ENCODE measurements at places on chromosomes 2 and 18.

DNA sequence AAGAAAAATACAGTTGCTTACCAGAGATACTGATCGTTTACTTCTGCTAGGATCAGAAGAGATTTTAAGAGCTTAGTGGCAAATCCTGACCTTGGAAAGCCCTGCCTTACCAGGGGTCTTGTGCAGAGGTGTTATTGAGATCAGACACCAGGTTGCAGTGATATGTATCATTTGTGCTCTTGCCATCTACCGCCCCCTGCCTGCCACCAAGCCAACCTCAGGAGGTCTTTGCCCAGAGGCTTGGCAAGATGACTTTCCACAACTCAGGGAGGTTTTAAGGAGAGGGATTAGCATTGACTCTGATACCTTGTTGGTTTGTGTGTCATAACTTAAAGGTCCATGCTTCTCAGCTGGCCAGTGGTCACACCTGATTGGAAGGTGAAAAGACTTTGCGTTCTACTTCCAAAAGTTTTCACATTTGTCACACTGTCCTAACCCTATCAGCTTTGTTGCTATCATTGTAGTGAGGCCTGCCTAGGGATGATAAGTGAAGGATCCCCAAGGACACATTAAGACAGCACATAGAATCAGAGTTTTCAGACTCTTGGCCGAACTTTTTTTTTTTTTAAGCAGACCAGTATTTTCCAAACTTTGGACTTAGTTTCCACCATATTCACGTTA is 46.2 kb upstream of the MGAT5 start:
- no peak for DNase-seq

GRCh38 chr2:112054847-112055729 is at the start of gene TMEM87B:
TMEM87B (plus strand) TSS chr2:112055269; CDS start chr2:112055592, 323 bp downstream.
- DNase-seq: peak; percentile 93

- no peak for DNase-seq
Measured at GRCh38 chr2:215461836-215462532, 26.1 kb upstream of the FN1 start.

DNA sequence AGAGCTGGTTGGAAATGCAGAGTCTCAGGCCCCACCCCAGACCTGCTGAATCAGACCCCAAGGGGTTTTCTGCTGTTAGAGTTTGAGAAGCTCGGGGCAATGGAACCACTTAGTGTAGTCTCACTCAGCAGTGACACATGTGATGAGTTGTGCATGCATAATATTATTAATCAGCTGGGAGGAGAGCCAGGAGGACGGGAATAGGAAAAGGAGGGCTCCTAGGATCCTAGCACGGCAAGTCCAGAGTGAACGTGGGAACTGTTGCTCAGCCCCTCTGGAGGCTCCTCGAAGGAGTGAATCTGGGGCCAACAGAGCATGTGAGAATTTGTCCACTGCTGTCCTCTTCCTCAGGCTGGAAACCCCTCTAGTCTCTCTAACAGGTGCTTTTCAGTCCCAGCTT is 87.1 kb downstream of the HS1BP3 start:
- DNase-seq: no peak

DNA sequence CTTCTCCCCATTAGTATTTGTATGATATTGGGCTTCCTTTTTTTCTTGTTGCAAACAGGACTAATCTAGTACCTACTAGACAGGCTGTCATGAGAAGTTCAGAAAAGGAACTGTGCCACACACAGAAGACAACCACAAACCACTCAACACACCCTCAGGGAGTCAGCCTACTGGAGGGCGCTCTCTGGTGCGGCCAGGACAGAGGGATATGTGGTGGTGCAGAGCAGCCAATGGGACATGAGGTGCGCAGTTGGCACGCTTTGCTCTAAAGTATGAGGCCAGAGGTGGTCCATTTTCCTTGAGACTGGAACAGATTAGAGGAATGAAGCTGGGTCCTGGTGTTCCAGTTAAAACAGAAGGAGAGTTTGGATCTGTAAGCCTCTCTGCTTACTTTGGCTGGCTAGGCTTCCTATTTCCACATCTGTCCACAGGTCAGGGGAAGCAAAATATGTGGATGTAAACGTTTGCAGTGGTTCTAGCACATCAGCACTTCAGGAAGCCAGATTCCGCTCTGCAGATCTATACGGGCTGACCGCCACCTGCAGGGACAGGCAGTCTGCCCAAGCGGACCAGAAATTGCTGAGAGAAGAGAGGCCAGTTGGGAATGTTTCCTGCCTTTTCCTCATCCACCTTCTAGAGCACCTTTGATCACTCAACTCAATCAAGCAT is 114.1 kb downstream of the GFPT1 start:
- no peak for DNase-seq

DNA sequence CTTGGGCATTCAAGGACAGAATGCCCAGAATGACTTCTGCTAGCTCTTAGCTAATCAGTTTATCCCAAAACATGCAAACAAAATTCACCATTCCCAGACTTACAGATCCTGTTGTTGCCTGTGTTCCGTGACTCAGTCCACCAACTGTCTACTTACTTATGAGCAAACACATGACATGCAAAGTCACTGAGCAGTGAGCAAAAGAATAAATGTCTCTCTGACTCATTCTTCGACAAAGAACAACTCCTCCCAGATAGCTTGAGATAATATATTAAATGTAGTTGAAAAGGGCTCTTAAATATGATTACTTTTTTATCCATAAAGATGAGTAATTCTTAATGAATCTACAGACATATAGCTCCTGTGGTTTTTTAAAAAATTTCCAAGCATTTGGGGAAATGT is 9.0 kb upstream of the CREG2 start:
- DNase-seq: no peak

GRCh38 chr2:98464772-98465310 is 20.2 kb downstream of the INPP4A start:
- DNase-seq: no peak

DNA sequence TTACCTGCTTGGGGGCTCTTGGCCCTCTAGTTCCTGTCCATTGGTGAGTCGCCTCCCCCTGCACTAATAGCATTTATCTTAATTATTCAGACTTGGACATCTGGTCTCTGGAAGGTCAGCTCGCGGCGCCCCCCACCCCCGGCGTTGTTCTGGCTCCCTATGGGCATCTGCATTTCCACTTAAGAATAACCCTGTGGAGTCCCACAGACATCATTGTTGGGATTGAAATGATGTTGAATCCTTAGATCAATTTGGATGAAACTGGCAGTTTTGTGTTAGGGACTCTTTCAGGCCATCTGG is 313.8 kb upstream of the HS6ST1 start:
- no peak for DNase-seq

GRCh38 chr2:182545420-182546167 is 118.8 kb upstream of the PDE1A start:
- no peak for DNase-seq

DNA sequence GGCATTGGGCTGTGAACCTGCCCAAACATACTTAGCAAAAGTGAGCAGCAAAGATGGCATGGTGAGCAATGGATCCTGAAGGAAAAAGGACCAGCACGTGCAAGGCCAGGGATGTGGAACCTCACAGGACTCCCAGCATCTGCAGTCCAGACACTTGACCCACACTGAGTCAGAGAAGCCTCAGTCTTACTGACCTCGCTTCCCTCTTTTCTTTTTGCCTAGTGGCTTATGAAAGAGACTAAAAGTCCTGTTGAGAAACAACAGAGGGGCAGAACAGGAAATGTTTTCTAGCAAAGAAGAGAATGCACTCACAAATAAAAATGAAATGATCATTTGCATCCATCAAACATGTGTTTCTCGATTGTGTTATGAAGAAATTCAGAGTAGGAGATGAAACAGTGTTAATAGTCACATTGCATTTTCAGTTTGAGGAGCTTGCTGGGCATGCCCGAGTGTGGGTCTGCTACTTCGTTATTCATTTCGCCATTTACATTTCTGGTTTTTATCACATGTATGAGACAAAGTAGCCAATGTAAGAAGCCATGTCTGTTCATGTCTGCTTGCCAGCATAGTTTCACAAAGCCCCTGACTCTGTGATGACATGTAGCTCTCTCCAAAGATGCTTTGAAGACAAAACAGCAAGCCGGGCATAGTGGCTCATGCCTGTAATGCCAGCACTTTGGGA is 118.4 kb downstream of the INO80D start:
- DNase-seq: no peak

- DNase-seq: no peak
Measured at GRCh38 chr18:53796040-53796729, 428.3 kb downstream of the MBD2 start.

- no peak for DNase-seq
Measured at GRCh38 chr18:31612124-31612523, 20.4 kb downstream of the TTR start.

GRCh38 chr2:32652555-32653209 is 24.8 kb downstream of the TTC27 start:
- no peak for DNase-seq

- DNase-seq: no peak
Measured at GRCh38 chr2:193428336-193428818, 1233.6 kb upstream of the TMEFF2 start.

- DNase-seq: peak; percentile 32
Measured at GRCh38 chr2:67037655-67038054, 359.5 kb upstream of the ETAA1 start.

- DNase-seq: no peak
Measured at GRCh38 chr2:200219309-200220113, 87.0 kb upstream of the SPATS2L start.

DNA sequence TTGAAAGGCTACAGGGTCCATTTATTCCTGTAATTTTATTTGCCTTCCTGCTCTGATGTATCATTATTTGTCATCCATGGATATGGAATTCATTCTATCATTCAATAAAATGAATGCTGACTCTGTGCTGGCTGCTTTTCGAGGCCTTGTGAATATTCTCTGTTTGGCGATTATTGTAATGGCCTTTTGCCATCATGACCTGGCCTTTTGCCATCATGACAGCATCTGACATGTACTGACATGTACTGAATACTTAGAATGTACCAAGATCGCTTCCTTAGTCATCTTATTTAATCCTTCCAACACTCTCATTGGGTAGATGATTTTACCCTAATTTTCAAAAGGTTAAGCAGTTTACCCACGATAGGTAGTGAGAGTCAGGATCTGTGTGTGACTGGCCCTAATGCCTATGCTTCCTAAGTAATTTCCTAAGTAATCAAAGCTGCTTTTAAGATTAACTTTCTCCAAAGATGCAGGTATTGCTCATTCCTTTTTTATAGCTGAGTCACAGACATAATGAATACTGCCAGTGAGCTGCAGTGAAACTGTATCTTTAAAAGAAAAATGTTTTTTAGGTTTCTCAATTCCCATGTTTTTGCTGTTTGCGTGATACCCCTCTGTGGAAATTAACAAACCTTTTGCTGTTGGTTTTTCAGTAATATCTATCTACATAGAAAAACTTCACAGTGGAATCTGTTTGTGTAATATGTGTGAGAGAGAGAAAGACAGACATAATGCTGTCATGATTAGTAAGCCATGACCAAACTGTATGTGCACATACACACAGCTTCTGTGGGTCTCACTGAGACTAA is 127.8 kb downstream of the CERS6 start:
- DNase-seq: no peak
